NCI-H2227 treated with DMSO at 0.1 percent for 48 hours (cell line): ENCODE measurements at places on chromosomes 11 and 22.

GRCh38 chr11:120912504-120912903 lies 111.4 kb upstream of the TBCEL start:
- DNase-seq: no peak

DNA sequence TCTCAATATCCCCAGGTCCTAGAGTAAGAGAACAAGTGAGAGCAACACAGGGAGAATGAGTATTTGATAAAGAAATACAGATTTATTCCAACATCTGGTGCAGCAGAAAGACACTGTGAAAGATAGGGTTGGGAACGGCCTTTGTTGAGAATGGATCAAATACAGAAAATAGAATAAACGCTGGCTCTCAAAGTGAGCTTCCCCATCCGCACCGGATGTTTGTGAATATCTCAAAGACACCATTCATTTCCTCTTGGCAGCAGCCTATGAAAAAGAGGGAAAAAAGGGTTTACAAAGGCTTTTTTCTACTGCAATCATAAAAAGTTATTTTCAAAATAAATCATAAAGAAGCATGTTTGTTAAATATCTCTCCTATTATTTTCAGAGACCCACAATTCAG lies 279.3 kb downstream of the CASP12 start:
- DNase-seq: no peak

DNA sequence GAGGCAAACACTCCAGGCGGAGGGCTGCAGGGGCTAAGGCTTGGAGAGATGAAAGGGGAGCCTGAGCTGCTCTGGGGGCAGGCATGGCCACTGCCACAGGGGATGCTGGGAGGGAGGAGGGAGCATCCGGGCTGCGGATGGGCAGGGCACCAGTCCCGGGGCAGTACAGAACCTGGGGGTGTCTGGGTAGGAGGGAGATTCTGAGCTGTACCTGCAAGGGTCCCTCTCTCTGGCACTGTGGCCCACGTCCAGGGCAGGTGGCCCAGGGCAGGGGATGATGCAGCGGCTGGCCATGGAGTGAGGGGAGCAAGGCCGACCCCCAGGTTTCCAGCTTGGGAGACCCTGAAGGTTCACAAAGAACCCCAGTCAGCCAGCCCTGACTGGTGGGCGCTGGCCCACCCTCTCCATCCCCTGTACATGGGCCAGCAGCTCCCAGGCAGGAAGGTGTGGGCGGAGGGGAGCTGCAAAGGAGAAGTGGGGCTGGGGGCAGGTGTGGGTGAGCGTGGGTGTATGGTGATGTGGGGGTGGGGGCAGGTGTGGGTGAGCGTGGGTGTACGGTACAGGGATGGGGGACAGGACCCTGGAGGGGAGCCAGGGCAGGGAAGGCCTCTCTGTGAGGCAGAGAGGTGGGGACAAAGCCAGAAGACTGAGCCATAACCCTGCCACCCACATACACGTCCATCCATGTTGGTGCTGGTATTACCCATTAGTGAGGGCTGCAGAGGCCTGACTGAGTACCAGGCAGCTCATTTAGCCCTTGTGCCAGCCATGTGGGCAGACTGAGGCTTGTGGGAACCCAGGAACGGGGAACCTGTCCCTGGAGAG lies 2.2 kb upstream of the TNFRSF13C start:
- no peak for DNase-seq

DNA sequence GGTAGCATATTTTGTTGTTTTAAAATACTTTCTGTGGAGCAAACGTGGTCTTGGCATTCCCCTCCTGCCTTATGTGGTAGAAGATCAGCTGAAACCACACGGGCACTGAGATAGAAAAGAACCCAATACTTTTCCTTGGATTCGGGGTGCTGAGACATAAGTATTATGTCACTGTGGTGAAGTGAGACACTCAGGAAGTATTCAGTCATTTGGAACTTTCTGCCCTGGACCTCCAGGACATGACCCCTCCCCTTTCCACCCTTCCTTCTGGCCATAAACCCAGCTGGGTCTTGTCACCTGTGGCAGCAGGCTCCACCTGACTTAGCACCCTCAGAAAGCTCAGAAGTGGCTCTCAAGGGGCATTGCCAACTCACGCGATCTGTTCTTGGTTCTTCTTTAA lies 123.4 kb downstream of the SWAP70 start:
- DNase-seq: no peak

DNA sequence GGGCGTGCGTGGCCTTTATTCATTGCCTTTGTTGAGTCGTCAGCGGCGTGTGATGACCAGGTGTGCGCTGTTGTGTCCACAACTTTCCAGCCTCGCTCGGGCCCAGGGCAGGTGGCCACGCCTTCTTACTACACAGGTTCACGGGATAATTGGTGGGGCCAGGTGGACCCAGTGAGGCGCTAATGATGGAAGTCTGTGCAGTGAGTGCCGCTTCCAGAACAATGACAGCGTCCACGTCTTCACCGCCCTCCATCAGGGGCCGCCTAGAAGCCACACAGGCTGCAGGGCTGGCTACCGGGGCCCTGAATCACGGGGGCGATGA lies 1197.3 kb downstream of the BRD1 start:
- no peak for DNase-seq

- DNase-seq: no peak
Observed at GRCh38 chr11:96763244-96763643, 373.4 kb downstream of the JRKL start.

- DNase-seq: no peak
Observed at GRCh38 chr11:131351848-131352247, 18.6 kb upstream of the NTM start.

DNA sequence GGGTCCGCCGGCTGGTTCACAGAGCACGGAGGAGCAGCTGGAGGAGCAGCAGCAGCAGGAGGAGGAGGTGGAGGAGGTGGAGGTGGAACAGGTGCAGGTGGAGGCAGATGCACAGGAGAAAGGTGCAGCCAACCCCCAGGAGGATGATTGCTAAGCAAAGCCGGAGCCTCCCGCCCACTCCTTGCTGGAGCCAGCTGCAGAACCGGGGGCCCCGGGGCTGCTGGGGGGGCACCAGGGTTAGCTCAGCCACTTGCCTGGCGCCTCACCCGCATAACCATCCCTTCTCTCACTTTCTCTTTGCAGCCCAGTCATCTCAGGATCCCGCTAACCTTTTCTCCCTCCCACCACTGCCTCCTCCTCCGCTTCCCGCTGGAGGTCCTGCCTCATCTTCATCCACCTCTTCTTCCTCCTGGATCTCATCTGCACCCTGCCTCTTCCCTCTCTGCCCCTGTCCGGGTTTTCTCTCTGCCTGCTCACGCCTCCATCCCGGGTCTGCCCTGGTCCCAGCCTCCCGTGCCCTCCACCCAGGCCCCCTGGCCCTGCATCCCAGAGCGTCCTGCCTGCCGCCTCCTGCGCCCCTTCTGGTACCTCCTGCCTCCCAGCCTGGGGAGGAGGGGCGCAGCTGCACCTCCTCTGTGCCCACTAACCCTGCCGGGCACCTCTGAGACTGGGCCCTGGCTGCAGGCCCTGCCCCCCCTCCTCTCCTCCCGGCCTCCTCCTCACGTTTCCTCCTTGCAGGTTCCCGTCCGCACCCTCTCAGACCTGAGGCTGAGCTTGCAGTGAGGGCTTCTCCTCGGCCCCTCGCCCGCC lies 9.5 kb downstream of the KCTD17 start:
- DNase-seq: no peak

DNA sequence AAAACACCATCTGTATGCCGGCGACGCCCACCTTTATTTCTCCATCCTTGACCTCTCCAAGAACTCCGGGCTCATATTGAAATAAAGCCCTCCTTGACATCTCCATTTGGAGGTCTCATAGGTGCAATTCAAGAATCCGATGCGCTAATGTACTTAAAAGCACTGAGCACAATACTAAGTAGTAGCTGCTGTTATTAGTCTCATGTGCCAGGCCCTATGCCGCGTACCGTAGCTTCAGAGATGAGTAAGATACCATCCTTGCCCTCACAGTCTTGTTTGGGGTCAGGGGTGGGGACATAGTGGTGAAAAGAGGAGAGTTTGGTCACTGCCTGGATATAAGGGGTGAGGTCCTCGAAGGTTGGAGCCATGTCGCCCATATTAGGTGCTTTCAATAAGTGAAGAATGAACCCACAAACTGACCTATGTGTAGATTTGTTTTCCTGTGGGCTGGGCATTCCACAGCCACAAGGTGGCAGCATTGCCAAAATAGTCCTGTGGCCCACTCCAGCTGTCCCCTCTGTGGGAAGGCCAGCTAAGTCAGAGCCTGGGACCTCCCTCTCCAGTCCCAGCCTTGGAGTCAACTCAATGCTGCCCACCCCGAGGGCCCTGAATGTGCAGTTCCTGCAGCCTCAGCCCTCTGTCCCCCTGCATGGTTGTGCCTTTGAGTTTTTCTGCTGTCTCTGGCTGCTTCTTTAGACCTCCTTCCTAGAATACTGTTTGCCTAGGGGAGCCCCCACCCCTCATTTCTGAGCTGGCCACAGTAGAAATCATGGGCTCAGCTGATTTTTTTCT lies 6.5 kb downstream of the DCPS start:
- DNase-seq: peak; percentile 8

DNA sequence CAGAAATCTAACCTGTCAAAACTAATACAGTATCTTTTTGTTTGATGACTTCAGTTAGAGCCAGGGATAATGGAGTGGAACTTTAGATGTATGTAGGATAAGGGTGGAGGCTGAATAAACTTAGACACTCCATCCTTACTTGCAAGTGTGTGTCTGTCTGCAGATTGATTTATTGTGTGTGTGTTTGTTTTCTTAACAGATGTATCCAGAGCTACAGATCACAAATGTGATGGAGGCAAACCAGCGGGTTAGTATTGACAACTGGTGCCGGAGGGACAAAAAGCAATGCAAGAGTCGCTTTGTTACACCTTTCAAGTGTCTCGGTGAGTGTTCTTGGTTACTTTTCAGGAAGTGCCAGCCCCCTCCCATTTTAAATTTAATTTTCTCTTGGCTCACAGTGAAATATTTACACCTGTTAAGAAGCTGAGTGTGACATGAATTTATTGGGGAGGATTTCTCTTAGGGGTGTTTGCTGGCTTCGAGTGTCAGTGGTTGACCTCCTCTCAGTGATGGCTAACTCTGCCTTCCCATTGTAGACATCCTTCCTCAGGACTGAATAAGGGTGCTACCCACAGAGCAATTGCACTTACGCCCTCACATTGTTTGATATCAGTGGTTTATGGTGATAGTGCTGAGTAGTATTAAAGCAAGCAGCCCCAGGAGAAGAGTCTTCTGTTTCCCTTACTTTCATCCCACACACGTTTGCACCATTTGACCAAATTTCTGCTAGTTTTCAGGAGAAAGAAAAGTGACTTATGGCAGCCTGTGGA lies 40.8 kb downstream of the APLP2 start:
- DNase-seq: no peak

DNA sequence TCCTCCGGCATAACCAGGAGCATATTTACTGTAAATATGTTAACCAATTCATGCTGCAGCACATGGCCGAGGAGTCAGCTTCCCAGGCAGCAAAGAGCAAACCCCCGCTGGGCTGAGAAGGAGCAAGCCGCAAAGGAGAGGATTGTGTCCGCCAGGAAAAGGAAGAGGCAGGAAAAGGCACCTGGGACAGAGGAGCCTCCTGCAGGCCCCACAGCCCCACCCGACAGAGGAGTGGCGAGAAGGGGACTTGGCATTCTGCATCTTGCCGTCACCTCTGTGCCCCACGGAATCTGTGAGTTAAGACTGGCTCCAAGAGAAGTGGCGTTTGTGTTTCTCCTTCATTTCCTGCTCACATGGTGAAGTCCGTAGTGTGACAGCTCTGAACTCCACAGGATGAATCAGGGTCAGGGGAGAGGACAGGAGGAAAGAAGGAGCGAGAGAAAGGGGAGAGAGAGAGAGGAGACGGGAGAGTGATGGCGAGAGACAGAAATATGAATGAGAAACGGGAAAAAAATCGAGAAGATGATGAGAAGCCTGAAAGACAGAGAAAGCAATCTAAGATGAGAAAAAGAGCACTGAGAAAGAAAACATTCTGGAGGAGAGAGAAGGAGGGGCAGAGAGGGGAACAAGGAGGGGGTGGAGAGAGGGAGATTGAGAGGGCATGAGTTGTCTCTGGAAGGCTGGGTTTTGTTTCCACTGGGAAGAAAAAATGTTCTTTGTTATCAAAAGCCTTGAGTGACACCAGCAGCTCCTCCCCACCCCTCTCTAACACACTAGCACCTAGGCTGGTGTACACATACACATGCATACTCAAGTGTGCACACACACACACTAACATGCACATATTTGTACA lies 489.6 kb downstream of the MN1 start:
- no peak for DNase-seq

DNA sequence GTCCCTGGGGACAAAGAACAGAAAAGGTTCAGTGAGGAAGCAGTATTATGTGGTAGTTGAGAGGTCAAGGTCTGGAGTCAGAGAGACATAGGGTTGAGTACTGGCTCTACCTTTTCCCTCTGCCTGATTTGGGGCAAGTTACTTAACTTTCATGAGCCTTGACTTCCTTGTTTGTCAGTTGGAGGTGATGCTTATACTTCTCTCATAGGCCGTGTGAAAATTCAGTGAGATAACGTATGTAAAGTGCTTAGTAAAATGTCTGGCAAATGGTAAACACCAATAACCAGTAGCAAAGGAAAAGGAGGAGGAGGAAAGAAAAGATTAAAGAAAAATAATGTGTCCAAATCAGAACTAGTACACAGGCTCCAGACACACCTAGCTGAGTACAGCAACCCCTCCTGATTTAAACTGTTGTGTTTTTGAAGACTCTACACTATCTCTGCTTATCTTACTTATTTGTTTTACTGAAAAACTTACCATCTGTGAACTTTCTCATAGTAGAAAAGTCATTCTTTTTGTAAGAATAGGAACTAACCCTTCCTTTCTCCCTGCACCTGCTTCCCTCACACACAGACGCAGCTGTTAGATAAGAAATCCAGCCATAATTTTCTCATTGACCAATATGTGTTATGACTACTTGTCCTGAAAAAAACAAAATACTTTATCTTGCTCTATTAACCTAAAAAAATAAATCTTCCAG lies 126.9 kb downstream of the CD44 start:
- no peak for DNase-seq

DNA sequence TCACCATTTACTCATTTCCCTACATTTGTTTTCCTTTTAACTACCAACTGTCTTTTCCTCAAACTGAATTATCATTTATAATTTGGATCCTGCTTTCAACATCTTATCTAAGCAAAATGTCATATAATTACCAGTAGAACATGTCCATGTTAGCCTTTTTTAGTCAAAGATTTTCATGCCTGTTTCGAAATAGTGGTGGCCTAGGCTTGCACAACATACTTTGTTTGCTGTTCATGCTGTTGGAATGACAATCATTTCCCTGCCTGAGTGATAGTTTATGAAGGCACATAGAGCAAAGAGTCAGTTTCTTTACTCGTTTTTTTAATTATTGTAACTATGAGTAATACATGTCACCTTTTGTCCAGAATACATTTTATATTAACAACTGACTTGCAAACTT lies 144.3 kb upstream of the ANO3 start:
- no peak for DNase-seq

- DNase-seq: no peak
Observed at GRCh38 chr11:73152086-73152853, 10.2 kb upstream of the FCHSD2 start.

- DNase-seq: no peak
Observed at GRCh38 chr22:18042685-18043084, 18.3 kb upstream of the MICAL3 start.

GRCh38 chr11:82195283-82195682 lies 538.4 kb downstream of the FAM181B start:
- no peak for DNase-seq
